ENCODE measurements at places on chromosomes 12 and 14.

- DNase-seq = no peak
Observed at GRCh38 chr12:51262758-51263177, 7.4 kb downstream of the SMAGP start.

GRCh38 chr12:88417531-88417930, 162.7 kb downstream of the KITLG start:
- no peak for DNase-seq

DNA sequence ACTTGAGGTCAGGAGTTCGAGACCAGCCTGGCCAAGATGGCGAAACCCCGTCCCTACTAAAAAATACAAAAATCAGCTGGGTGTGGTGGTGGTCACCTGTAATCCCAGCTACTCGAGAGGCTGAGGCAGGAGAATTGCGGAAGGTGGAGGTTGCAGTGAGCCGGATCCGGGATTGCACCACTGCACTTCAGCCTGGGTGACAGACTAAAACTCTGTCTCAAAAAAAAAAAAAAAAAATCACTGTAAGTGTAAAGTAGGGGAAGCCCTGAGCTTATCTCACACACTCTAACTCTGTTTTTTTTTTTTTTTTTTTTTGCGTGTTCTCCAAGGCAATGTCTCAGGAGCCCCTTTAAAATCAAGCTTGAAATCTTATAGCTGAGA, 421 bp upstream of the RBMS2 start:
- DNase-seq = no peak

DNA sequence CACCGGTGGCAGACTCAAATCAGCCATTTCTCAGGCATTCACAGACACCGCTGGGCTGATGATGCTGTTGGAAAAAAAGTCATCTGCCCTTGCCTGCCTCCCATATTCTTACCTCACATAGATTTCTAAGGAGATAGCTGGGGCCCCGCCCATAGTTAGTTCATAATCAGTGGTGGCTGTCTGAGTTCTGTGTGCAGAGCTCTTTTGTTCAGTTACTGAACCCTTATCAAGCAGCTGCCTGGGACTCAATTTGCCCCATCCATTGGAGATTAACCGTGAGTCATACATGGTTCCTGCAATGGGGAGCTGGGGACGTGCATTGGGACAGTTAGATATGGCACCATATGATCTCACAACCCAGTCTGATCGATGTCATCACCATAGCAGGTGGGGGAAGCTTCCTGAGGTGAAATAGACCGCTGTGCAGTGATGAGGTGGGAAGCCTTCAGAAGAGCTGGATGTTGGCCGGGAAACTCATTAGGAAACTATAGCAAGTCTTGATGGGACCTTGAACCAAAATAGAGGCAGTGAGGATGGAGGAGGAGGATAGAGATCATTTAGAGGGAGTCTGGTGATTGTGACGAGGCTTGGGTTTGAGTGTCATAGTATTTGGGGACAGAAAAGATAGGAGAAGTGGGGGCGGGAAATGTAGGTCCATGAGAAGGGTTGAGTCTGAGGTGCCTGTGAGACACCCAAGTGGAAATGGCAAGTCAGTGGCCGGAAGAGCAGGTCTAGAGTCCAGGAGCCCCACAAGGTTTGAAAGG, 147.8 kb downstream of the GCH1 start:
- DNase-seq = no peak

DNA sequence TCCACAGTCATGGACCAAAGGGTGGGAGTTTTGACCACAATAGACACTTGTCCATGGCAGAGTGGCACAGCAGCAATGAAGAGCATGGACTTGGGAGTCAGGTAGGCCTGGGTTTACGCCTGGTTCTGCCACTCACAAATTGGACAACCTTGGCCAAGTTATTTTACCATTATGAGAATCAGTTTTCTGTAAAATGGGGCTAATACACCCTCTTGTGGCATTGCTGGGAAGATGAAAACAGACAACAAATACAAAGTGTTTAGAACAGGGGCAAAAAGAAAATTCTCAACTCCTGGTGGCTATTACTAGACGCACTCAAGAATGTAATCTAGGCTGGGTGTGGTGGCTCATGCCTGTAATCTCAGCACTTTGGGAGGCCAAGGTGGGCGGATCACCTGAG, 2.6 kb downstream of the C12orf43 start:
- DNase-seq = no peak

GRCh38 chr12:127542391-127542790, 724.6 kb upstream of the TMEM132C start:
- DNase-seq = no peak

DNA sequence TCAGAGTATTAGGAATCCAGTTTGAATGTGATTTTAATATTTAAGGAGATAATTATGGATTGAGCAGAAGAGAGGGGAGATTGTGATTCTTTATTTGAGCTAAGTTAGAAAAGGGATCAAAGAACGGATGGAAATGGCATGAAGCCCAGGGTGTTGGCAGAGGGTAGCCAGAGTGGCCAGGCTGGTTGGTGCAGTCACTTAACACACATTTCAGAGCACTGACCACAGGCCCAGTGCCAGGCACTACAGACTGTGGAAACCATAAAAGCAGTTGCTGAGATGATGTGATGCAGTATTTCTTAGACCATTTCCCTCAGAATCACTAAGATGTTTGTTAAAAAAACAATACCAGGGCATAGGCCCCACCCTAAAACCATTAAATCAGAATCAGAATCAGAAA, 167.7 kb upstream of the AMIGO2 start:
- no peak for DNase-seq

- no peak for DNase-seq
Observed at GRCh38 chr12:107399046-107399445, 286.6 kb upstream of the PWP1 start.

DNA sequence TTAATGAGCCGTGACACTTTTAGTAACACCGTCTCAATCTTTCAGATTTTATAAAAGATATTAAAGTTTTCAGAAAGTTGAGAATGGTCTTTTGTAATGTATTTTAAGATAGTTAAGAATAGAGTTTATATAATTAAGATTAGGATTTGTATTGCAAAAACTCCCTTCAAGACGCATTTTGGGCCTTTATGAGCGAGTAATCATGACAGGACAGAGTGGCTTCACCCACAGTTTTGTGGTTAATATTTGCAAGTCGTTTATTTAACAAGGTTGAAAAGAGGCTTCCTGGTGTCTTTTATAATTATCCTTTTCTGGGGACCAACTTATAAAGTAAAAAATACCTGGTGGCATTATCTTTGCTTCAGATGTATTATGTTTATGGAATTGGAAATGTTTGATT, 44.0 kb downstream of the TRAF3 start:
- DNase-seq = no peak

GRCh38 chr14:38168416-38168815, 39.3 kb upstream of the SSTR1 start:
- DNase-seq = no peak

GRCh38 chr12:90953956-90954421, 987 bp downstream of the CCER1 start:
- no peak for DNase-seq

- DNase-seq = no peak
Observed at GRCh38 chr12:132247718-132248452, 81.5 kb downstream of the GALNT9 start.

DNA sequence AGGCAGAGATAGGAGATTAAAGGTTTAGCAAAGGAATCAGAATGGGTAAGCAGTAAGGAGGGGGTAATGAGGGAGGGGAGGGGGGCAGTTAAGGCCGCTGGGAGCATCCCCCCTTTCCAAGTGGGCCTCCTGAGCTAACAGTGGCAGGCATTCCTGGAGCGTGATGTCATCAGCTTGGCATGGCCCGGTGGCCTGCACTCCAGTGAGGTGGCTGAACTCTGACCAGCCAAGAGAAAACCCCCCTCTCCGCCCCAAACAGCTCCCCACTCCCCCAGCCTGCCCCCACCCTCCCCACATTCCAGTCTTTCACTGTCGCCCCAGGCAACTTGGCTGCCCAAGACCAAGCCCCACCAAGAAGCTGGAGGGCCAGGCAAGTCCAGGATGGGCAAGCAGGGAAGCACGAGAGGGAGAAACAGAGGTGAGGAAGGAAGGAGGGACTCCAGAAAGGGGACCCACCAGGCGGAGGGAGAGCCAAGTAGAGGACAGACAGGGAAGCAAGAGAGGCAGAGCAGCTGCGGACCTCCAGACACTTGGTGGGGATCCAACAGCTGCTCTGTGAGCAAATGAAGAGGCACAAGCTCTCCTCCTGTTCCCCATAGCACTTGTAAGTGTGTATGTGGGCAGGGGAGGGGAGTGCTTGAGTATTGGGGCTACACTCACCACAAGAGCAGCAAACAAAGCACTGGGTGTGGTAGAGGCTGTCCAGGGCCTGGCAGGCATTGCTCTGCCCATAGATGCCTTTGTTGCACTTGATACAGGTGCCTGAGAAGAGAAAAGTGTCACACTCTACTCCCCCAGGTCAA, 4.5 kb downstream of the AJUBA start:
- DNase-seq = no peak

DNA sequence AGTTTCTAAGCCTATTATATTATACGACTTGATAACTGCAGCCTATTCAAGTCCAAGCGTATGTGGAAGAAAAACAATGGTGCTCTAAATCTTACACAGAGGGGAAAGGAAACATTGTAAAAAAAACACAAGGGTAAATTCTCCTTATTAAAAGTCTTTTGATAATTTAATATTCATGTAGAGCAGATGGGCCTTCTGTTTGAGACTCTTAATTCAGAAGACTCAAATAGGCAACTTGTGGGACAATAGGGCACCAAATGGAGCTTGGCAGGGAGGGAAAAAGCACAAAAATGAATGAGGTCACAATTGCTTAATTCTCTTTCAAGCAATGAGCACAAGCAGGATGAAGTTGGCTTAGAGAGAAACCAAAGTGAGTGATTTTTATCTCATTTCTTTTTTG, 159.4 kb downstream of the NELL2 start:
- DNase-seq = no peak

DNA sequence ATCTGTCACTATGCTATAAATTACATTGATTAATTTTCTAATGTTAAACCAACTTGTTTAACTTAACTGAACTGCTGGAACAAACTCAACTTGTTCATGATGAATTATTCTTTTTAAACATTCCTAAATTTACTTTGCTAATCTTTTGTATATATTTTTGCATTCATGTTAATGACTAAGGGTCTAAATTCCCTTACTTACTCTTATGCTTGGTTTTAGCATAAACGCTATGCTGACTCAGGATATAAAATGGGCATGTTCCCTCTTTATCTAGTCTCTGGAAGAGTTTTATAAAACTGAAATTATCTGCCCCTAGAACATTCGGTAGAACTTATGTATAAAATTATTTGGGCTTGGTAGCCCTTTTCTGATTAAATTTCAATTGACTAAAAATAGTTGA, 342.8 kb upstream of the DIO2 start:
- DNase-seq = no peak

DNA sequence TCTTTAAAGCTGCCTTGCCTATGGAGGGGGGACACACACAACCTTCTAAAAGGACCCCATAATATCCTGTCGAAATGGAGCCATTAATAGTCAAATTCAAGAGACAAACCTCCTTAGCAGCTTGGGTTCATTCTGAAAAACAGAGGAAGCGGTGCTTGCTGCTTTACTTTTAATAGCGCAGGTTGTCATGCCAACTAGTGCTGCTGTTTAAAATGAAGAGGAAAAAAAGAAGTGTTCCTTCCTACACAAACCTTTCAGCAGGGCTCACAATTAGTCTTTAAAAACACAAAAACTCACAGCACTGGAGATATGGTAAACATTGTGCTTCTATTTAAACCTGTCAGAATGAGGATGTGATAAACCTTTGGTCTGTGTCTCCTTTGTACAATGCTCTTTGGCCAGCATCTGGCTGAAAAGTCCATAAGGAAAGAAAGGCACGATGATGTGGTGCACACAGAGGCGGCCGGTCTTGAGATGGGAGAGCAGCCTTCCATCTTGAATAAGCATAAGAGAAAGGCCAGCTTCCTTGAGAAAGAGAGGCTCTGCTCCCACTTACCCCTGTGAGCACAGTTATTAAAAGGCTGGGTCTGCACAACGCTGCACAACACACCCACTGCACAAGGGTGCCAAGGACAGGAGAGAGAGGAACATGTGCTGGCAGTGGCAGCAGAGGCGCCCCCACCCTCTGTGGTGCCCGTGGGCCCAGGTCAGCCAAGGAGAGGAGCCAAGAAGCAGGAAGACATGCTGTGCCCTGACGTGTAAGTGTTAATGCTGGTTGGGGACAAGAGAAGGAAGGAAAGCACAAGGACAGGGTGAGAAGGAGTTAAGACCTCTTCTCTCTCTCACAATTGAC, 144.6 kb downstream of the TTC7B start:
- no peak for DNase-seq

DNA sequence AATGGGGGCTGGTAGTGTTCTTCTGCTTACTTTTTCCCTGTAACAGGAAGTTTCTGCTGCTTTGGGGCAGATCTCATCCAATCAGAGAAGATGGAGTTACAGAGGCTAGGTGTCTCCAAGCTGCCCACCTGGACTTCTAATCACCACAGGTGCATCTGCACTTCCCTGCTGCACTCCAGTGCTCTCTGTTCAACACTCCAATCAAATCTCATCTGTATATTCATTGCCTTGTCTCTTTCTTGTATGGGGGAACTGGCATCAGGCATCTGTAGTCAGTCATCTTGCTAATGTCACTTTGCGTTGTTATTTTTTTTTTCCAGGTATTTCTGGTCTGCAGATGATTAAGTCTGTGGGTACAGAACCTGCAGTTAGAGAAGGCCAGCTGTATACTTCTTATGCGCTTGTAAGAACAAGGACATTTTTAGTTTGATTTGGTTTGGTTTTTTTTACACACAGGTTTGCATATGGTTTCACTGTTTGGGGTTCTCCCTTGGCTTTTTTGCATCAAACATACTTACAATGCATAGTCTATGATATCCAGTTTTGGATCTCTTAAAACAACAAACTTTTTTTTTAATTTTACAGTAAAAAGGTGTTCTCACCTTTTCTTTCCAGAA, 116.0 kb downstream of the METTL25 start:
- no peak for DNase-seq

DNA sequence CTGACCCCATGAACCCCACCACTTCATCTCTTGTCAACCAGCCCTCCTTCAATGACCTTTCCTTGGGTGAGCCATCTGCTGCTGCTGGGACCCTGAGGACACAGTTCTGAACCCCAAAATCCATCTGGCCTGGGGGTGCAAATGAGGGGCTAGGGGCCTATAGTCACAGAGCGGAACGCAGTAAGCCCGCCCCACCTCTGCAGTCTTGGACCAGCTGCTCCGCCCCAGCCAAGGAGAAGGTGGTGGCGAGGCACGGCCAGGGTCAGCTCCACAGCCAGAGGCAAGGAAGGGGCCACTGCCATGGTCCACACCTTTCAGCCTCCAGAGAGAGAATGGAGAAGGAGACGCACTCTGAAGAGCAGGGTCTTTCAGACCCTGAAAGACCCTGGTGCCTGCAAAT, 5.1 kb downstream of the TMEM179 start:
- no peak for DNase-seq

DNA sequence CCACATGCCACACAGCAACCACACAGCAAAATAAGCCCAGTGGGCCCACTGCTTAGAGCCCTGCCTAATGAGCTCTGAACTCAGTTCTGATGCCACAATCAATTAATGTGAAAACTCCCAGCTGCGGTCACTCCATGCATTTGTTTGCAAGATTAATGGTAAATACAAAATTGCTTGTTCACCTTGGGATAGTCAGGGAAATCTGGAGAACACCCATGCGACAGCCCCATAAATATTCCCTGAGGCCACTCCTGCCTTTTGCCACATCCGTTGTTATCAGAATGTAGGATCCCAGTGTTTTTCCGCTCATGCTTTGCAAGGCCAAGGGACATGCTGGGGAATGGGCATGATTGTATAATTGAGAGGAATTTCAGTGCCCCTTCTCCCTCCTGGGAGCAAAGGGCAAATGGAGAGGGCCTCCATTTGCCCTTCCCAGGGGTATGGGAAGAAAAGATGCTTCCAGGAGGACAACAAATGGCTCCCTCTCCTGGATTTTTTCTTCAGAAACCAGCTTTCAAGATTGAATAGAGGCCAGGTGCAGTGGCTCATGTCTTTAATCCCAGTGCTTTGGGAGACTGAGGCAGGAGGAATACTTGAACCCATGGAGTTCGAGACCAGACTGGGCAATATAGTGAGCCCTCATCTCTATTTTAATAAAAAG, 30.8 kb upstream of the CMKLR1 start:
- no peak for DNase-seq

Measured in memory B cell (primary cell).